Foreskin keratinocyte (primary cell): ENCODE measurements at places on chromosomes 11 and 22.
A peak's percentile ranks its signal among the peaks of the same experiment; 100 is the strongest.

GRCh38 chr11:2716376-2717095 is 16.7 kb upstream of the KCNQ1OT1 start:
- no peak for DNase-seq

- peak; percentile 83 for DNase-seq
Measured at GRCh38 chr11:112320668-112321067, 60.0 kb upstream of the PLET1 start.

- no peak for DNase-seq
Measured at GRCh38 chr11:2313051-2313951, 11.5 kb downstream of the TSPAN32 start.

- peak; percentile 32 for DNase-seq
Measured at GRCh38 chr11:131430473-131431208, 60.2 kb downstream of the NTM start.

DNA sequence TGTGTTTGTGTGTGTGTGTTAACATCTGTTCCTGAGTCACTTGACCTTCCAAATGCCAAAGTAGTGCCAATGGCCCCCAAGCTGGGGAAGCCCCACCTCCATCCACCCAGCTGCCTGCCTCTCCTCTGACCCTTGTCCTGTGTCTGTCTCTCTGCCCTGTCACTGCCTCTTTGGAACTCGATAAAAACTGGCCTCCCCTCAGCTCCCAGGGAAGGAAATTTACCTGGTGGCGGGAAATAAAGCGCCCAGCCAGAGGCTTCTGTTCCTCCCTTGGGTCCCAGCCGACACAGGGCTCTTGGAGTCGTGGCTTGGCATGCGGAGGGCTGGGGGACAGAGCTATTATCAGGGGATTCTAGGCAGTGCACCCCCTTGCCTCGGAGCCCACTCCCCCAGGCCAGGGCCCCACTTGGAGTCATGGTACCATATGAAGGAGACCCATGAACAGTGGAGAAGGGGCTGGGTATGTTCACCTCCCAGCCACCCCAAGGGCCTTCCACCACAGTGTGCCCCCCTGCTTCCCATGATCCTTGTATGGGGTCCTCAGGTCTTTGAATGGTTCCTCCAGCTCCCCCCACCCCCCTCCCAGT is 6.2 kb downstream of the KCNC1 start:
- no peak for DNase-seq

DNA sequence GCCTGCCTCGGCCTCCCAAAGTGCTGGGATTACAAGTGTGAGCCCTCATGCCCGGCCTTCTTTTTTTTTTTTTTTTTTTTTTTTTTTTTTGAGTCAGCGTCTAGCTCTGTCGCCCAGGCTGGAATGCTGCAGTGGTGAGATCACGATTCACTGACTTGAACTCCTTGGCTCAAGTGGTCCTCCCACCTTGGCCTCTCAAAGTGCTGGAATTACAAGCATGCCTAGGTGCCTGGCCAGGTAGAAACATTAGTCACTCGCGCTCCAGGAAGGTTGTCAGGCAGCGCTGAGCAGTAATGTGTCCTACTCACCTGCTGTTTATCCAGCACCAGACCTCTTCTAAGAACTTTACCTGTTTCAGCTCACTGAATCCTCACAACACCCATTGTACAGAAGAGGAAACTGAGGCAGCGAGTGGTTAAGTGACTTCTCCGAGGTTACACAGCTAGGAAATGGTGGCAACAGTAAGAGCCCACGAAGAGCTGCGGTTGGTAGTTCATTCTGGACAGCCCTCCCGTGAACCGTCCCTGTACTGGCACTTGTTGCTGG is 496 bp upstream of the CST6 start:
- DNase-seq = peak; percentile 97

DNA sequence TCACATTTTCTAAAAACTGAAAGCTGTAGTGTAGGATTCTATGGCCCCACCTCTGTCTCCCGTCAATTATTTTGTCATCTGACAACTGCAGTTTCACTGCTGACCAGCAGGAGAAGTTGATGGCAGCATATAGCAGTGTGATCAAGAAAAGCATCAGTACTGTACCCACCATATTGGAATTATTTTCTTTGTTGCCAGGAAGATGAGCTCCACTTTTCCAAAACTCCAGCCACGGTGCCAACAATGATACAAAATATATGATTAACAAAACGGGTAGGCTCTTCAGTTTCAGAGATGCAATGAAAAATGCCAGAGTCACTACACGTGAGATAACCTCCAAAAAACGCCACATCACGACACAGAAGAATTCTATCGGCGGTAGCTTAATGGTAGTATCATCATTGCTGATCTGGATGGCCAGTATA is 41.3 kb downstream of the XKR3 start:
- no peak for DNase-seq

DNA sequence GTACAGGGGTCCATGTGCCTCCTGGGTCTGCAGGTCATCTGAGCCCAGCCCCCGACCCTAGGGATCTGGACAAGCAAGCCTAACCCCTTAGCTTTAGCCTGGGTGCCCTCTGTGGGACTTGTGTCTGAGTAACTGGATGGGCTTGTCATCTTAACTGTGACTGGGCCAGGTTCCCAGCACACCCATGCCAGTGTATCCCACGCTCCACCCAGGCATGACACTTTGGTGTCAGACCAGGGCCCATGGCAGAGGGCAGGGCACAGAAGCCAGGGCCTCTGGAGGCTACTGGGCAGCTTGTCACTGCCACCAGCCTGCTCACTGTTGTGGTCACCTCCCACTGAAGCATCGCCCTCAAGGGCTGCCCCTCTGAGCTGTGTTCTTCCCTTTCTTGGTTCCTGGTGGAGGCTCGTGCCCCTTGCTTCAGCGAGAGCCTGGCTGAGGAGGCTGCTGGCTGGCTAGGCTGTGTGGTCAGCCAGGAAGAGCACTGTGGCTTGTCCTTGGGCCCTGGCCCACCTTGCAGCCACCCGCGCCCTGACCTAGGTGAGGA is 80.8 kb downstream of the ST3GAL4 start:
- DNase-seq = no peak

DNA sequence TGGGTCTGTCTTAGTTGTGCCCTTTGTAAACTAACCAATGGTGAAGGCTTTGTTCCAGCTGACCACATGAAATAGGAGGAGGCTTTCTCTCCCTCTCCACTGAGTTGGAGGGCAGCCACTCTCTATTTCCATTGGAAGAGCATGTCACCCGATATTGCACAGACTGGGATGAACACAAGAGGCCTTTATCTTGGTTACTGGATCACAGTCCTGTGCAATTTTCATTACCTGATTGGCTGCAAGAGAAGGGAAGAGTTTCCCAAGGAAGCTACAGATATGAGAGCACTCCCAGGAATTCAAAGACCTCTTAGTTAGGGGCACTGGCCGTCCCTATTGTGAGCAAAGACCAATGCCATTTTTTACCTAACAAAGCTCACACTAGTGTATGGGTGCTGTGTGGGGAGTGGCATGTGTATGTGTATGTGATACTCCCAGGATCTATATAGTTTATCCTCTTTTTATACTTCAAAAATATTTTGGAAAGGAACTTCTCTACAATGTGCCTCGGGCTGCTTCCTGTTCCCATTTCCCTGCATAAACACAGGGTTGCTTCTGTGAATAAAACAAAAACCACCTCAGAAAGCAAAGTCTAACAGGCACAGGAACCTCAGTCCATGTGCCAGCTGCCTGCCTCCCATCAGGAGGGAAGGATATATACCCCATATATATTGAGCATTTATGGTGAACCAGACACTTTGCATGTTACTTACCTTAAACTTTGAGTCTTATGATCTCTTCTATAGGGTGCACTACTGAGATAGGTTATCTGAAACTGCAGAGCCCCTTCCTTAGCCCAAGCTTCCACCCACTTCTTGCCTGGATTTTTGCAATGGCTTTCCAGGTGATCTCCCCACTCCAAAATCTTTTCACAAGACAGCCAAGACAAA is 126.5 kb downstream of the RASSF10 start:
- no peak for DNase-seq

DNA sequence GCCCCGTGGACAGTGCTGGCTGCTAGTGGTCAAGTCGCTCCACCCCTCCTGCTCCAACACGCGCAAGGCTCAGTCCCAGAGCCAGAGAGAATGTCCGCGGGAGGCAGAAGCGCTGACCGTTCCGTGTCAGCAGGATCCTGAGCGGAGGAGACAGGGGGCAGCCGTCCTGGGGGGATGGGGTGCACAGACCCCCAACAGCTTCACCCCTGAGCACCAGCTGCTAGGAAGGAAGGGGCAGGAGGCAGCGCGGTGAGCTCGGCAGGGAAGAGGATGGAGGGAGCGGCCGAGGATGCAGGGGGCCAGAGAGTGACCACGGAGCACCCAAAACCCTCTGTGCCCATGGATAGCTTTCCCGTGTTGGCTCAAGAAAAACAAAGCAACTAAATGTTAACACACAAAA is 6.4 kb upstream of the TTLL8 start:
- no peak for DNase-seq
